ENCODE measurements at places on chromosomes 6 and 20.

GRCh38 chr6:9233226-9233625 is 797.9 kb upstream of the SLC35B3 start:
- DNase-seq: no peak

GRCh38 chr6:34982424-34982852 is 93.4 kb downstream of the ANKS1A start:
- peak; percentile 49 for DNase-seq

GRCh38 chr6:157187182-157188083 is 135.9 kb downstream of the TMEM242 start:
- DNase-seq: no peak

GRCh38 chr6:77837034-77837784 is 184.4 kb downstream of the MEI4 start:
- no peak for DNase-seq

DNA sequence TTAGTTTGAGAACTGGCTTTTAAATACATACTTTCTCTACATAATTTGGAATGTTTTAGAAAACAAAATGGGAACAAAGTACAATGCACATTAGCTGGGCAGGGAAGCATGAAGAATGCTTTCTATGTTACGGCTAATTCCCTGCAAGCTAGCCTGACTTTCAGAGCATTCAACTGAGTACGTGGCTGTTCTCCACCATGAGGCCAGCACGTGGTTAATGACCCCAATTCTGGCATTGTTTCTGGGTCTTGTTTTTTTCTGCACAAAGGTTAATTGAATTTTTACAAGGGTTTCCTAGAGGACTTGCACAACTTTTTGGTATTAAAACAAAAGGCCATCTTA is 208.6 kb upstream of the AGPAT4 start:
- DNase-seq: no peak

DNA sequence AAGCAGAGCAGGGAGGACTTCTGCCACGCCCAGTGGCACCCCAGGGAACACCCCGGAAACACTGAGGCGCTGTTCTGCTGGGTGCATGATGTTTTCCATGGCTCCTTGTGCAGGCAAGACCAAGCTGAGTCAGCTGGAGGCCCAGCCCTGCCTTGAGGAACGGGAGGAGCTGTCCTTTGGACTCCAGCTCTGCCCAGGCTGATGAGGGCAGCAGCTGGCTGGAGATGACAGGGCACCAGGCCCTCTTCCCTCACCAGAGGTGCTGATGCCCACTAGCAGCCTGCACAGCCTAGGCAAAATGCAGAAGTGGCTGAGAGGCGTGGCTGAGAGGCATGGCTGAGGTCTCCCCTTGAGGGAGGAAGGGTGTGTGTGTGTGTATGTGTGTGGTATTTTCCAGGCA is 2.4 kb downstream of the C6orf132 start:
- no peak for DNase-seq

GRCh38 chr6:7973584-7973983 is 63.0 kb upstream of the TXNDC5 start:
- DNase-seq: no peak

DNA sequence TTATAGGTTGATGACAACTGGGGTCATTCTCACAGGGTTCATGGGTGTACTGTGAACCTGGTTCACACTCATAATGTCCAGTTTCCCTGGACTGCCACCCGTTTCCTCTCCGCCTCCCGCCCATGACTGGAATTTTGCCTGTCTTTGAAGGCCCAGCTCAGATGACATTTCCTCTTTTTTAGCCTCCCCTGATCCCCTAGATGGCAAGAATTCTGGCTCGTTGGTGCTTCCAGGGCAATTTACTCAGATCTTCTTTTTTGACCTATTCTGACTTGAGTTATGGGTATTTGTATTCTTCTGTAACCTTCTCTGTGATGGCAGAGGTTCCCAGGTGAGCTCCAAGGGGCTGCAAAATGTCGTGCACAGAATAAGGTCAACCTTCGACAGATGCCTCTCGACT is 5.7 kb upstream of the CITED2 start:
- DNase-seq: no peak

GRCh38 chr20:63889241-63890200 is 5.4 kb upstream of the DNAJC5 start:
- DNase-seq: no peak

- DNase-seq: no peak
Observed at GRCh38 chr20:40451552-40451951, 237.5 kb downstream of the MAFB start.

GRCh38 chr6:26331218-26332073 is 33.6 kb upstream of the BTN3A2 start:
- no peak for DNase-seq

DNA sequence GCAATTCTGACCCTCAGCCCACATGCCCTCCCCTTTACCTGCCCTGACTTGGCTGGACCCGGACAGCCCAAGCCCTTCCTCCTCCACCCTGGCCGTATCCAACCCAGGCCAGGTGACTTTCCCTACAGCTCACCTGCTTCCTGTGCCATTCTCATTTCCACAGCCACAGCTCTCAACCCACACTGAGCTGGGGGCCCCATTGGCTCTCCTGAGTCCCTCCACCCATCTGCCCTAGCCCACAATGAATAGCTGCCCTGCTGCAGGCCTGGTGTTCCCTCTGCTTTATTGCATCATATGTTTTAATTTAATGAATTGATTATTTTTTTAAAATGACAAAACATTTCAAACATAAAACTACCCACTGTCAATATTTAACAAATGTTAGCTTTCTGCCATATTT is 118.5 kb upstream of the BACH2 start:
- DNase-seq: no peak

DNA sequence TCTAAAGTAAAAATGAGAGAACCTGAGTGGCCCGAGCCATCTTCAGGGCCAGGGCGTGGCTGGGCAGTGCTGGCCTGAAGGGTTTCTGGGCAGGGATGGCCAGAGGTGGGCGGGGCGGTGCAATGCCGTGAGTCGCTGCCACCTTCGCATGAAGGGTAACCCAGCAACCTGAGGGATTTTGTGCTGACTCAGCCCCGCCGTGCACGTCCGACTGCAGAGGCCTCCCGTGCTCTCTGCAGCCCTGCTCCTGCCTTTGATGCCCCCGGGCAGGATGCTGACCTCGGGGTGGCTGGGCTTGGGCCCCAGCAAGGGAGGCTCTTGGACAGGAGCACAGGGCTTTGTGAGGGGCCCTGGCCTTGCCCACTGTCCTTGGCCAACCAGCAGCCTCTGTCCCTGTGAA is 81.7 kb upstream of the GATA5 start:
- no peak for DNase-seq

Data from substantia nigra (tissue), 51 donors.